T1000 (cell line): ENCODE measurements at places on chromosomes 2 and 18.

- no peak for DNase-seq
These were observed 76.0 kb downstream of the EPC2 start for GRCh38 chr2:148720501-148721001.

GRCh38 chr2:58708565-58708964 is 467.4 kb upstream of the FANCL start:
- DNase-seq = no peak

DNA sequence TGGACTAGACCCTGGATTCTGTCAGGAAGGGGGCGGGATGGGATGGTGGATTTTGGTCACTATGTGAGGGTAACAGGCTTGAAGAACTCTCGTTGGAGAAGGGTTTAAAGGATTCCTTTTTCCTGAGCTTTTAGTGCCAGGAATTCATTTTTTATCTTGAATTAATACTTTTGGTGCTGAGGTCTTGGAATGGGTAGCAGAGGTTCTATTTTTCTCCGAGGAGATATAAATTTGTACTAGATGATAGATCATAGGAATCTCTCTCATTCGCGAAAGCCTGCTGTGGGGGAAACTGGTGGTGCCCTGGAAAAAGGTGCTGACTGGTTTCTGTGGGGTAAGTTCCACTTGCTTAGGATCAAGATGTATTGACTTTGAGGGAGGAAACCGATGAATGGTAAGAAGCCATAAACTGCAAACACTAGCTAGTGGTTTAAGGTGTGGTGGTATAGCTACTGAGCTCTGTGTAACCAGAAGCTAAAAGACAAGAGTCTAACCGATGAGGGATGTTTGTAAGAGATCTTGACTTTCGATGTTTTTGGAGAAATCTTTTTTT is 706 bp downstream of the AGPS start:
- DNase-seq = no peak

DNA sequence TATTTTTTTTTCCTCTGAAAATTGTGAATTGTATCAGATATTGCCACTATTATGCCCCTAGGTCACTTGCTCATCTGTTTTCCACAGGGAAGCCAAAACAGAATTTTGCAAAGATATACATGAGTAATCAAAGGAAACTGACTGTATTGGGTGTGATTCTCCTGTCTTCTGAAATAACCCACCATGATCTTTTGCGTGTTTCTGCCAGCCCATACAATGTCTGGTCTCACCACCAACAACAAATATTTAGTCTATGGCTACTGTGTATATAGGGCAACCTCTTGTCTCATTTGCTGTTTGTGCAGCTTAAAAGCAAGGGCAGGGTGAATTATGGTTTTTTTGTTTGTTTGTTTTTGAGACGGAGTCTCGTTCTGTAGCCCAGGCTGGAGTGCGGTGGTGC is 26.5 kb downstream of the EPAS1 start:
- no peak for DNase-seq
